ENCODE measurements at places on chromosomes 6 and 20.
A peak's percentile ranks its signal among the peaks of the same experiment; 100 is the strongest.

DNA sequence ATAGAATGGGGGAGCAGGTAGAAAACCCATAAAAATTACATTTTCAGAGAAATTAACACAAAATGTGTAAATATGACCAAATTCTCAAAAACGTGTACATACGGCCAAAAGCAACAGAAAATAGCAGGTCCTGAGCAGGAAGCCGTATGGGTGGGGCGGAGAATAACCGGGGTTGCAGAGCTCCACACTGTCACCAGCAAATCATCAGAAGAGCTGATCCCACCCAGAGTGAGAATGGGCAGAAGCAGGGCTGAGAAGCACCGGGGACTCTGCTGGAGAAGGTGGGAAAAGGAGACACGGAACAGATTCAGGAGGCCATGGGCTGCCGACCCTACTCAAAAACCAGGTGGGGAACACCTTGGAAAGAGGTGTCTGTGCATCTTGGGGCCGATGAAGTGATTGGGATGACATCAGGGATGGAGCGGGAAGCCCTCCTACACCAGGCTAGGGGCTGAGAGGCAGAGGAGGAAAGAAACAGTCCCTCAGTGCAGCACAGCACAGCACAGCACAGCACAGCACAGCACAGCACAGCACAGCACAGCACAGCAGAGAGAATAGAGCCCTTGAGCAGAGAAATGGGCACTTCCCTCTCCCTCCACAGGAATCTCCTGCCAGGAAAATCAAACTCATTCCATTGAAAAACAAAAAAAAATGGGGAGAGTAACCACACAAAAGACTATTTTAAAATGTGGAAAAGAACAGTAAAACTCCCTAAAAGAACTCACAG lies 22.3 kb downstream of the STX7 start:
- DNase-seq = no peak

DNA sequence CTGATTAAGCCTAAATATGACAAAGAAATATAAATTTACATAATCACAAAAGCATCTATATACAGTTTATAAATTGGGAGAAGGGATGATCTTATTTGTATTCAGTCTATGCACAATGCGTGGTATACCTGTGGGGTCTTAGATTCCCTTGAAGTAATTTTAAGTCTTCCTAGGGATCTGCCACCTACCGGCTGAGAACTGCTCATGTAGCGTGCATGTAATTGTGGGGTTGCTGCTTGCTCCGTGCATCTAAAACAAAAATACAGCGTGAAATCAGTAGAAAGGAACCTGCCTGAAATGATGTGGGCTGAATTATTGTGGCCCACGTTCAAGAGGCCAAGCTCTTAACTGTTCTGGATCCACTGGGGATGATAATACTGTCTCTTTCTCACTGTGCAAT lies 187.3 kb downstream of the MBOAT1 start:
- no peak for DNase-seq

- DNase-seq = no peak
Observed at GRCh38 chr6:12403201-12403826, 113.2 kb downstream of the EDN1 start.

DNA sequence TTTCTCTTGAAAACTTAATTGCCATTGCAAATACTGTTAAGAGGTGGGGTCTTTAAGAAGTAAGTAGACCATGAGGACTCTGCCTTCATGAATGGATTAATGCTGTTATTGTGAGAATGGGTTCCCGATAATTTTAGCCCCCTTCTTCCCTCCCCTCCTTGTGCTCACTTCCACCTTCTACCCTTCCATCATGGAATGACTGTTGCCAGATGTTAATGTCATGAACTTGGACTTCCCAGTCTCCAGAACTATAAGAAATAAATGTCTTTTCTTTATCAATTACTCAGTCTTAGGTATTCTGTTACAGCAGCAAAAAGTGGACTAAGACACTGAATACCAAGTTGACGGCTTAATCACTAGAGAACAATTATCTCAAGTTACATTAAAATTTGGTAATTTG lies 5.8 kb upstream of the FOXQ1 start:
- DNase-seq = no peak

DNA sequence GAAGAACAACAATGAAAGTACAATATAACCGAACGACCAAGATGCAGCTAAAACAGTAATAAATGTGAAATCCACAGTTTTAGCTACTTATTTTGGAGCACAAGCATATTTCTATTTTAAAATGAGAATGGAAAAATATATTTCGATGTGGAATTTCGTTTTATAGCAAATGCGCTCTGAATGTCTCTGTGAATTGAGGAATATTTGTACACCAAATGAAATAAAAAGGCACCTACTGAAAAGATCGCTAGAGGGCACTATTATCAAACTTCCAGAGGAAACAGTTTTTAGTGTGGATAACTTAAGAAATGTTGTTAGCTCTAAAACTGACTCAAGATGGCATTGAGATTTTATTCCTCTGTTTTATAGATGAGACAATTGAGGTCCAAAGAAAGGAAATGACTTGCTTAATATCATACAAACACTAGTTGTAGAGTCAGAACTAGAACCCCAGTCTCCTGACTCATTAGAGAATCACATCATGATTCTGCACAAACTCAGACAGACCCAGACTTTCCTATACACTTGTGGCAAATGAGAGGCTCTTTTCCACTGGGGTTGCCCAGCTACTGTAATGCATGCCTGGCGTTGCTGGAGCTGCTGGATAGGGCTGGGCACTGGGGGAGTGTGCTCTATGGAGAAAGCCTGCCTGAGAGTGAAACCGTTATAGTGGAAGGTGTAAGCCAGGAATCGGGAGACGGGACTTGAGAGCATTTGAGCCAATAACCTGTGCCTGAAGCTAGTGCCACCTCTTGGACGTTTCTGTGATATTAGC lies 51.9 kb downstream of the GCLC start:
- no peak for DNase-seq

DNA sequence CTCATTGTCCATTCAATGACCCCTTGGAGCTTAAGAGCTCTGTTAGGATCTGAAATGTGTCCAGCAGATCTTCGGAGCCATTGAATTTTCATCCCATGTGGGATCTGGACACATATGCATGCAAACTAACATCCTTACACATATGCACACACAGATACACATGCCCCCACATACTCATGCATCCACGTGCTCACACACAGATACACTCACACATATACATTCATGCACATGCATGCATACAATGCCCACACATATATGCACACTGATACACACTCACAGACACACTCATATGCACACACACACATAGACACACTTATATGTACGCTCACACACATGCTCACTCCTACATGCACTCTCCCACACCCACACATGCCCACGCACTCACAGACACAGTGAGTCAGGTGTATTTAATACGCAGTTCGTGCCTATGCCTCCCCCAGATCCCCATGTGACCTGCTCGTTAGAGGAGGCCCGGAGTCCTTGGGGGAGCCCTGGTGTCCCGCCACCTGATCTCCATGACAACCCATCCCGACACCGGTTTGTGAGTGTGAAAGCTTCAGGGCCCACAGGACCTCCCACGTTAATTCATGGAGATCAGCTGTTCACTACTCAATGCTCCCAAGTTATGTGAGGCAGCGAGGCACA lies 121.9 kb upstream of the SULF2 start:
- DNase-seq = no peak

DNA sequence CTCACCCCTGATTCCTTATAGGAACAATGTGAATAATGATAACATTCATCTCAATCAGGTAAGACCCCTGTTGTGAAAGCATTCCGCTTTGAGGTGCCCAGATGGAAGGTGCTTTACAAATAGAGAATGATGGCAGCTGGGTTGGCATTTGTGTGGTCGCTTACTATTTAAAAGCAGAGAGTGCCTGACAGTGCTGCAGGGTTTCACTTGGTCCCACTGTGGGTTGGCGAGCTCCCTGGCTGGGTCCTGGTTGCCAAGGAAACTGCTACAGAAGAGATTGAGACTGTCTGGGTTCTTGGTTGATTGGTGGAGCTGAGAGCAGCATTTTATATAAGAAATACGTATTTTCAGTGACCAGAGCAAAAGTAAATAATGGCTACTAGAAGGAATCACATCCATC lies 207.2 kb upstream of the KCNQ5 start:
- no peak for DNase-seq

GRCh38 chr6:49833386-49833785 lies 32.9 kb downstream of the CRISP1 start:
- no peak for DNase-seq

DNA sequence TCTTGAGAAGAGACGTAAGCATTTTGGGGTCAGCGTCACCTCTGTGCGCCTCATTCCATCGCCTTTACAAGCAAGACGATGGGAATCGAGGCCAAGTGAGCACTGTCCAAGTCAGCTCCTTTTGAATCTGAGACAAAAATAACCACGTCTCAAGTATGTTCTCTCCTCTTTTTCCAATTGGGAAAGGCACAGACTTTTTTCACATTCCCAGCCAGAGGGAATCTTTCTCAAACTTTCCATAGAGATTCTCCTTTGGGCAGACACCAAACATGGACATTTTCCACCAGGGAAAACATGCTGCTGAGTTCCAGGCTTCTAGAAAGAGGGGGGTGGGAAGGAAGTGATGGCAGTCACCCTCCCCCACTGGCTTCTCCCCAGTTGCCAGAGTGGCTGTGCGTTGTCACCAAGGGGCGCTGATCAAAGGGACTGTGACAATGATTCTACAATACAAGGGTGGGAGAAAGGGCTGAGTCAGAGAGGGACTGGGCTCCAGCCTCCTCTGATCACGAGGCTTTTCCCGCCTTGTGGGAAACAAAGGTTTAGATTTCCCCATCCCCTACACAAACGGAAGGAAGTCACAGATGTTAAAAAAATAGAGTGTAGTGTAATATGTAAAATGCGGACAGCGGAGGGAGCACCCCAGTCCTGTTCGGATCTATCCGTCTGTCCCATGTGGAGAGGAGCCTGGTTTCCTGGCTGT lies 281.9 kb upstream of the RNF24 start:
- no peak for DNase-seq

- DNase-seq = no peak
Observed at GRCh38 chr20:33516882-33517281, 27.0 kb downstream of the CBFA2T2 start.

DNA sequence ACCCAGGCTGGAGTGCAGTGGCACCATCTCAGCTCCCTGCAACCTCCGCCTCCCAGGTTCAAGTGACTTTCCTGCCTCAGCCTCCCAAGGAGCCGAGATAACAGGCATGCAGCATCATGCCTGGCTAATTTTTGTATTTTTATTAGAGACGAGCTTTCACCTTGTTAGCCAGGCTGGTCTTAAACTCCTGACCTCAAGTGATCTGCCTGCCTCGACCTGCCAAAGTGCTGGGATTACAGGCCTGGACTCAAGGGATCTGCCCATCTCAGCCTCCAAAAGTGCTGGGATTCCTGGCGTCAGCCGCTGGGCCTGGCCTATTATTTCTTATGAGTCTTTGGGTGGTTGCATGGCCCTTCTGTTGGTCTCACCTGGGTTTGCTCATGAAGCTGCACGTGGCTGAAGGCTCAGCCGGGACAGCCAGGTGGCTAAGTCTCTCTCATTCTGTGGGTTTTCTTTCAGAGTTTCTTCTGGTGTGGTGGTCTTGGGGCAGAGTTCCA lies 45.6 kb upstream of the NCOA3 start:
- no peak for DNase-seq

DNA sequence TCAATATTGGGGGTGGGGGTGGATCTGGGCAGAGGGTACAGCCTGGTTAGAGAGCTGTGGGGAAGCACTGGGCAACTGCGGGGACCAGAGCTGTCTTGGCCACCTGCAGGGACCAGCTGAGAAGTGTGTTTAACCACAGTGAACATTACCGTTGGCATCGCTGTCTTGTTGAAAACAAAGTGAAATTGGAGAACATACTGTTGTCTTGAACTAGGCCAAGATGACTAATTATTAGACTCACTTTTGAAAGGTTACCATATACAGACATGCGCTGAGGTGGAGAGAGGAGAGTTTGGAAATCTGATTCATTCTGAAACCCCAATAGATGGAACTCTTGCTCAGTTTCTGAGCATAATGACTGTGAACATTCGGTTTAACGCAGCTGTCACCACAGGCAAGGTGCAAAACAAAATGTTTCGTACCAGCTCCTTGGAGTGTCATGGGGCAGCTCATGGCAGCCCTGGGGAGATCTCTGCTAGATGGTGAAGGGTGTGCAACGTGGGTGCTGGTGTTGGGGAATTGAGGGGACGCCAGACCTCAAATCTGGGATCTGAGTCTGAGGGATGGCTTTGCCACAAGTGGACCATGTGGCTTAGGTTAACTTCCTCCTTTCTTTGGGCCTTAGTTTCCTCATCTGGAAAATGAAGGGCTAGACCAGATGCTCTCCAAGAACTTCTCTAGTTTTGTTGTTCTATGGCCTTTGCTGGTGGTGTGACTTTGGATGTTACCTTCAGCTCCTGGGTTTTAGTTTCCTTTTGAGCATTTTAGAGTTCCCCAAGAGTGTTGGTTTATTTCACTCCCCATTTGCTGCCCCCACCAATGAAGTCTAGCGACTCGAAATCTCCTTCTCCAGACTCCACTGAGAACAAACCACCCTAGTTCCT lies 24.6 kb upstream of the GTSF1L start:
- no peak for DNase-seq

GRCh38 chr6:2749969-2750600 lies 637 bp downstream of the MYLK4 start:
- DNase-seq = peak; percentile 46

- no peak for DNase-seq
Observed at GRCh38 chr6:5522147-5522546, 260.8 kb downstream of the FARS2 start.

DNA sequence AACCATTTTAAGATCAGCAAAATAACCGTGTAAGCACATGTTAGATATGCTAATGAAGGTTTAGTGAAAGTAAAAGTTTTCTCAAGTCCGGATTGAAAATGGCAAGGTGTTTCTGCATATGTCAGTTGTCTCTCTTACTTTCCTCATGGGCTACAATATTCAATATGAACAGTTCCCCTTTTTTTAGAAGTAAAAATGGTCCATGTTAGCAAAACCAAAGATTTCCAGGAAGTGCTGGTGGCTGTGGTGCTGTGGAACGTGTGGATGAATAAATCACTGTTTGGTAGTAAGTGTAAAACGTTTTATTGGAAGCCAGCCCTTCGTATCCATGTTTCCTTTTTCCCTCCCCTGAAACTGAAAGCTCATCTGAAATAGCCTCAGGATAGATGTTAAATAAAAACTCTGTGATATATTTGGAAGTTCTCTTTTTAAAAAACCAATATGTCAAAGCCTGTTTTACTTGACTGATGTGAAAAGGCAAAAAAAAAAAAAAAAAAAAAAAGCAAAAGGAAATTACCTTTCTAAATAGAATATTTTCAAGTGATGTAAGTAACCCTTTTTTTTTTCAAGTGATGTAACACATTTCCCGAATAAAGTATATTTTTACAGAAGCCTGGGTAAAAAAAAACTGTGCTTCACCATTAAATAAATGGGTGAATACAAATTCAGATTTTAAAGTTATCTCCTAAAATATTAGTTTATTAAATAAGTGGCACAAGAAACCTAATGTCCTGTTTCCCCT lies 41.9 kb downstream of the PLEKHG1 start:
- no peak for DNase-seq
